ENCODE measurements at places on chromosomes 6 and 20. TPM values are rescaled to one million over a fixed set of nuclear protein-coding genes. Genes with fewer than 3 reads are reported as not detected.

DNA sequence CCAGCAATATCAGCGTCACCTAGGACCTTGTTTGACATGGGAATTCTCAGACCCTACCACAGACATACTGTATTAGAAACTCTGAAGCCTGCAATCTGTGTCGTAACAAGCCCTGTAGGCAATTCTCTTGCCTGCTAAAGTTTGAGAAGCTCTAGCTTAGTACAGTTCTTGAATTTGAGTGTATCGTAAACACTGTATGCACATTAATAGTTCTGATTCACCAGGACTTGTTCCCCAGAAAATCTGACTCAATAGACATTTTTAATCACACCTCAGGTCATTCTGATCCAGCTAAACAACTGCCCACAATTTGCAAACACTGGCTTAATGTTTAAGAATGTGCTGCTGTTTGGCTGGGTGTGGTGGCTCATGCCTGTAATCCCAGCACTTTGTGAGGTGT is 414.3 kb downstream of the TFAP2A start:
- no peak for DNase-seq

- no peak for DNase-seq
Observed at GRCh38 chr6:125307964-125308615, 6.3 kb upstream of the HDDC2 start.

DNA sequence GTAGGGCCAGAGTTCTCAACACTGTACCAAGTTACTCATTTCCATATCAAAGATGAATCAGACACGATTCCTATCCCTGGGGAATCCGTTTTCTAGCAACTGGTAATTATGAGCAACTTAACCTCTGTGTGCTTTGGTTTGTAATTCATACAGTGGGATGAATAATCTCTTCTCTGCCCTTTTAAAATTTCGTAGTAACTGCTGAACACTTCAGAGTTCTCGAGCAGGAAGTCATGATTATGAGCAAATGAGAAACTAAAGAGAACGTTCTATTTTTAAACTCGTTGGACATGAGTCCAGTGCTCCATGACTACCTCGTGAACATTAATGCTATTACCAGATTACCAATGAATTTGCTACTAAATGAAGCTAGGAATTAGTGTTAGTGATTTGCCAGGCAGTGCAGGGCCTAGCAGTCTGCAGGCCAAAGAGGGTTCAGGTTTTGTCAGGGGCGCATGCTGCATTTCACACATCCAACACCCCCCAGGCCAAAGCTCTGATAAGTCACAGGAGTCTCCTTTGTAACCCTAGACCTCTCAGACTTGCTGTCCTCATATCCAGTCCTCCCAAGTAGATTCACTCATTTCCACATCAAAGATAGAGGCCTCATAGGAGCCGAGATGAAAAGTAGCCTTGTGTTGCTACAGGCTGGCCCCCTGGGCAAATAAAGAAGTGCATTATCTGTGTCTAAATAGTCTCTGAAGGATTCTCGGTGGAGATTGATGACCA is 45.8 kb upstream of the VSTM2L start:
- no peak for DNase-seq

- DNase-seq, result no peak
Observed at GRCh38 chr6:56915832-56916231, 39.1 kb upstream of the BEND6 start.

GRCh38 chr6:107154801-107155160 is 39.5 kb upstream of the BEND3 start:
- DNase-seq, result no peak

Gene ME1
- total RNA-seq, result 0.55 TPM

Gene CLIC5
- total RNA-seq, result 1.5 TPM

Gene CD40
- total RNA-seq, result 10.6 TPM

Gene CCDC28A
- total RNA-seq, result 8.2 TPM

Gene SYNDIG1
- total RNA-seq, result not detected

Gene SLC35B3
- total RNA-seq, result 7.7 TPM

Gene TRAPPC3L
- total RNA-seq, result not detected
